ENCODE measurements at places on chromosomes 13 and 19.

DNA sequence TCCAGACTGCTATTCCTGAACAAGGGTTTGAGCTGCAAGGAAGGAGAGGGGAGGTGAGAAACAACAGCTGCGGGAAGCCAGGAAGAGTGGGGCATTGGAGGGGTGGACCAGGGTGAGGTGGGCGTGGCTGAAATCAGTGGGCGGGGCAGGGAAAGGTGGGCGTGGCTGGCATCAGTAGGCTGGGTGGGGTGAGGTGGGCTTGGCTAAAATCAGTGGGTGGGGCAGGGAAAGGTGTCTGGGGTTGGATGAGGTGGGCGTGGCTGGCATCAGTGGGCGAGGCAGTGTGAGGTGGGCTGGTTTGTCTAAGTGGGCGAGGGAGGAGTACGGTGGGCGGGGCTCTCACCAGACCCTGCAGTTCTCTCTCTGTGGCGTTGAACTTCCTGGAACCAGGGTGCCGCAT is 87.6 kb downstream of the MUC16 start:
- peaks cover 21% of the 10 kb centered on the region for H3K27me3 ChIP-seq
- no peaks in the 10 kb centered on the region for H3K4me1 ChIP-seq

- H3K36me3 ChIP-seq, result peaks cover 23% of the 10 kb centered on the region
- no peaks in the 10 kb centered on the region for H3K4me1 ChIP-seq
- no peaks in the 10 kb centered on the region for H3K27me3 ChIP-seq
- DNase-seq, result no peak
These were observed 28.6 kb downstream of the NAXD start for GRCh38 chr13:110643768-110644421.

GRCh38 chr13:98105929-98106336 is 37.0 kb upstream of the FARP1 start:
- DNase-seq, result no peak
- H3K4me3 ChIP-seq, result no peak overlapping the region
- H3K27me3 ChIP-seq, result no peaks in the 10 kb centered on the region
- no peaks in the 10 kb centered on the region for H3K4me1 ChIP-seq

DNA sequence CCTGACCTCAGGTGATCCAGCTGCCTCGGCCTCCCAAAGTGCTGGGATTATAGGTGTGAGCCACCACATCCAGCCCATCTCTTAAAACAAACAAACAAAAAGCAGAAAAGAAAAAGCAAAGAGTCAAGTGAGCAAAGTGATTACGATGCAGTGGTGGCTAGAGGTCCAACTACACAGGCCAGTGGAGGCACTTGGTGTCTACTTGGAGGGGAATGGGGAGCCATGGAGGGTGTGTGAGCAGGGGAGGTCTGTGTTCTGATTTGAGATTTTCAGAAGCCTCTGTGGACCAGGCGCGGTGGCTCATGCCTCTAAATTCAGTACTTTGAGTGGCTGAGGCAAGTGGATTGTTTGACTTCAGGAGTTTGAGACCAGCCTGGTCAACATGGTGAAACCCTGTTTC is 6.6 kb downstream of the COLGALT1 start:
- peaks cover 41% of the 10 kb centered on the region for H3K36me3 ChIP-seq
- H3K27ac ChIP-seq, result no peak overlapping the region
- no peak for DNase-seq
- H3K4me1 ChIP-seq, result no peaks in the 10 kb centered on the region

GRCh38 chr13:114112231-114112825 is 20.1 kb downstream of the RASA3 start:
- no peak overlapping the region for H3K4me3 ChIP-seq
- peaks cover 13% of the 10 kb centered on the region for H3K36me3 ChIP-seq
- H3K27ac ChIP-seq, result peak overlapping the region; percentile 16
- peaks cover 38% of the 10 kb centered on the region for H3K4me1 ChIP-seq

DNA sequence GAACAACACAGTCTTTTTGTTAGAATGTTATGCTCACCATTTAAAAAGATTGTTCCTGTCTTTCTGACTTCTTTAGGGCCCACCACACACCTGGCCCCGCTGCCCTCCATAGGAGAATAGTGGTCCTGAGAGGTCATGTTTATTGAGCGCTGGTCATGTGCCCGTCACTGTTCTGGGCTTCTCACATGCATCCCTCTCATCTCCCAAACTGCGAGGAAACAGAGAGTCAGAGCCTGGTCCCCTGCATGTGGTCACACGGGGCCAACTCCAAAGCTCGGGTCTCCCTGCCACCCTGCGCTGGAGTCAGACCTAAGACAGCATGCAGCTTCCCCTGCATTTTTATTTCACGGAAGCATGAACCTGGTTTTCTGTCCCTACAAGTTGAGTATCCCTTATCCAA is 70.4 kb upstream of the GPR183 start:
- DNase-seq, result no peak
- peaks cover 5% of the 10 kb centered on the region for H3K36me3 ChIP-seq
- no peak overlapping the region for H3K4me3 ChIP-seq
- H3K4me1 ChIP-seq, result peaks cover 69% of the 10 kb centered on the region

DNA sequence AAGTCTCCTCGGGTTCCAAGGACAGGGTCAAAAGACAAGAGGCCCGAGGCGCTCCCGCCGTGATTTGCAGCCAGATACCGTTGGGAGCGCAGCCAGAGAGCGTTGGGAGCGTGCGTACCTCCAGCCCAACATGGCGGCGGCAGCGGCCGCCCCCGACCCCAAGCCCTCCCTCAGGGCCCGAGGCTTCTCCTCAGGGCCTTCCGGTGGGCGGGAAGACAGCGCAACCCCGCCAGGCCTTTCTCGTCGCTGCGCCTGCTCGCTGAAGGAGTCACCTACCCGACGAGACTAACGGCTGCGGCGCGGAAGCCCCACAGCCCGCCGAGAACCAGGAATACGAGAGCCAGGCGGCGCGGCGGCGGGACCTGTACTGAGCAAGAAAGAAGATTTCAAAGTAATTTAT is 3.2 kb upstream of the ZNF850 start:
- DNase-seq, result no peak
- H3K4me3 ChIP-seq, result no peak overlapping the region
- peaks cover 4% of the 10 kb centered on the region for H3K4me1 ChIP-seq
- no peaks in the 10 kb centered on the region for H3K36me3 ChIP-seq

- H3K4me1 ChIP-seq, result peaks cover 10% of the 10 kb centered on the region
- no peak overlapping the region for H3K27ac ChIP-seq
- H3K36me3 ChIP-seq, result no peaks in the 10 kb centered on the region
- no peak for DNase-seq
These were observed 19.4 kb upstream of the PLEKHF1 start for GRCh38 chr19:29645911-29646310.

DNA sequence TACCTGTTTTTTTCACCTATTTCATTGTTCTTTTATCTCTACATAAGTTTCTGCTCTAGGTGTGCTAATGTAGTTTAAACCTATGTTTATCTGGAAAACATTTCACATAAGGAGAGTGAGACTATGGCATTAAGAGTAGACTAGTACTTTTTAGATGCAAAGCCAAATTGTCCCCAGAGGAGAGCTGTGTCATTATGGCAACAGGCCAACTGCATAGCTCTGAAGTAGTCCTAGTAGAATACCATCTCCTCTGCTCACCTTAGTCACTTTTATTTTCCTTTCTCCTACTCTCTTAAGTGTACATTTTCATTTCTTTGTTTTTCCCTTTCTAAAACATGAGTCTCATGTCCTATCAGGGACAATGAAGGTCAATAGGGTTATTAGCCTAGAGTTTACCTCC is 123.1 kb downstream of the ITGBL1 start:
- H3K4me3 ChIP-seq, result no peak overlapping the region
- H3K27me3 ChIP-seq, result no peaks in the 10 kb centered on the region
- no peaks in the 10 kb centered on the region for H3K4me1 ChIP-seq

GRCh38 chr13:31334547-31334946 is 134.8 kb downstream of the B3GLCT start:
- no peak overlapping the region for H3K4me3 ChIP-seq
- no peak overlapping the region for H3K27ac ChIP-seq
- no peak for DNase-seq

GRCh38 chr13:71867131-71867814 is at the start of gene DACH1:
Gene DACH1, minus strand, starts transcription at chr13:71867204.
- H3K27me3 ChIP-seq, result peaks cover 34% of the 10 kb centered on the region
- no peak for DNase-seq
- H3K36me3 ChIP-seq, result no peaks in the 10 kb centered on the region
- peaks cover 22% of the 10 kb centered on the region for H3K4me1 ChIP-seq
- H3K4me3 ChIP-seq, result peak within 1 kb of the TSS; percentile 98

DNA sequence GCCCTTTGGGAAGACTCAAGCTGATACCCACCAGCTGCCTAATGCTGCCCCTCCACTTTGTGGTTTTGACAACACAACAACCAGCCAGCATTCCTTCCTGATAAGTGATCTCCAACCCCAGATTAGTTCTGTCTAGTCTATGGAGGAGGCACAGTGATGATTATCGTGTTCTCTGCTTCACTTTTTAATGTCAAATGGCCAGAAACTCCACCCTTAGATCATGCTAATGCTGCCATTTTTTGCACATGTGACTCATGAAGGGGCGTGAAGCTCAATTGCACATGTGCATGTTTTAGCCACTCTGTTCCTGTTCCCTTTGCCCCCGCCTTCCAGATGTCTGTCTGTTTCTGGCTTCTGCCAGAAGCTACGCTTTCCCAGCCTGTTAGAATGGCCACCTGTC is 199.8 kb downstream of the COG6 start:
- no peaks in the 10 kb centered on the region for H3K4me1 ChIP-seq
- H3K4me3 ChIP-seq, result no peak overlapping the region
- peaks cover 17% of the 10 kb centered on the region for H3K27me3 ChIP-seq
- no peaks in the 10 kb centered on the region for H3K36me3 ChIP-seq
- no peak overlapping the region for H3K27ac ChIP-seq
- no peak for DNase-seq

DNA sequence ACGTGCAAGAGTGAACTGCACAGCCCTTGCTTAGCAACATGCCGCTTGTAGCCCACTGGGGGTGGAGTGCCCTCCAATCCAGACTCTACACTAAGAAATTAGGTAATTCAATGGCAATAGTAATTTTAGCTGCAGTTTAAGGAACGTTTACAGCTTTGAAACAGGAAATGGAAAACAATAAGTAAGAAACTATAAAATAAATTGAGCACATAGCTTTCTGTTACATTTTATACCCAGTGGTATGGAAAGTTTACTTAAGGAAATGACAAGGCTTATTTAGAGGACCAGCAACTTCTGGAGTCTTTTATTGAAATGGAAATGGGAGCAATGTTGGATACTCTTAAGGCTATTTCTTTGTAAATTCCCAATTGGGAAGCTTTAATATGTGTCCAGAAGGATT is 373.2 kb downstream of the KCNRG start:
- DNase-seq, result no peak
- no peaks in the 10 kb centered on the region for H3K36me3 ChIP-seq
- no peak overlapping the region for H3K27ac ChIP-seq
- no peaks in the 10 kb centered on the region for H3K27me3 ChIP-seq

- no peak overlapping the region for H3K27ac ChIP-seq
- H3K27me3 ChIP-seq, result no peaks in the 10 kb centered on the region
These were observed 20.4 kb downstream of the SLC7A1 start for GRCh38 chr13:29575098-29575497.

DNA sequence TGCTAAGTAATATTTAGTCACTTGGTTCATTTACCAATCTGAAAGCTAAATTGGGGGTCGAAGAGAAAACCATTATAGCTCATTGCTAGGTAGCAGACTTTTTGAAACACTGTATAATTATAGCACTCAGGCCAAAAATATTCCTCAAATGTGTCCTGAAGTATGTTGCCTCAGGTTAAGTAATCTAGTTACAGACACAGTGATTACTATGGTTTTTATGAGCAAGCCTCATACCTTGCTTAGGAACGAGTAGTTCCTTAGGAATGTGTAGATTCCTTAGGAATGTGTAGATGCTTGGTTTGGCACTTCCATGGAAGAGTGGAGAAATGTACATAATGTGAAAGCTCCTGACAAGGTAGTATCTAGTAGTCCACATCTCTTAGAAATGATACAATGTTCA is 387.5 kb downstream of the LMO7 start:
- no peak overlapping the region for H3K4me3 ChIP-seq
- H3K36me3 ChIP-seq, result no peaks in the 10 kb centered on the region
- H3K27me3 ChIP-seq, result no peaks in the 10 kb centered on the region
- no peak for DNase-seq
- H3K4me1 ChIP-seq, result no peaks in the 10 kb centered on the region

DNA sequence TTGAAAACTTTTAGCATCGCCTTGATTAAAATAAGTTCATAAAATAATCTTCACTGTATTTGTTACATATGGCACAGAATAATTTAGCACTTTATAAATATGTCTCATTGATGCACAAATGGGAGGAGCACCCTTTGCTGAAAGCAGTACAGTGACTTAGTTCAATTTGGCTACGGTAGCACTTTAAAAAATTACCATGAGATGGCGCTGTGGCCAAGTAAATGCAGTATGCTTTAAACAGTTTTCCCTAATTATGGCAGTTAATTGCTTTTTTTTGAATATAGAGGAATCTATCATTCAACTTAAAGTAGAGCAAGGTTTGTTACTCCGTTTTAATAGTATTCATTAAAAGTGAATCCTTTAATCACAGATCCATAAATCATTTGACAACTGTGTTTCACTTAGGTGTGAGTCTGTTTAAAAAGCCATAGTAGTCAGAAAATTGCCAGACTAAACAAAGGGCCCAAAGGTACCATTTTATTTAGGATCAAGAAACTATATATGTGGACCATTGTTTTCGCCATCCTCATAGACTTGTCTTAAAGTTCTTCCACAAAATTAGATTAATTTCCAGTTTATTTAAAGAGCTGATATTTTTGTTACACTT is 34.7 kb upstream of the ESD start:
- H3K4me3 ChIP-seq, result no peak overlapping the region
- H3K4me1 ChIP-seq, result no peaks in the 10 kb centered on the region
- H3K27me3 ChIP-seq, result no peaks in the 10 kb centered on the region

DNA sequence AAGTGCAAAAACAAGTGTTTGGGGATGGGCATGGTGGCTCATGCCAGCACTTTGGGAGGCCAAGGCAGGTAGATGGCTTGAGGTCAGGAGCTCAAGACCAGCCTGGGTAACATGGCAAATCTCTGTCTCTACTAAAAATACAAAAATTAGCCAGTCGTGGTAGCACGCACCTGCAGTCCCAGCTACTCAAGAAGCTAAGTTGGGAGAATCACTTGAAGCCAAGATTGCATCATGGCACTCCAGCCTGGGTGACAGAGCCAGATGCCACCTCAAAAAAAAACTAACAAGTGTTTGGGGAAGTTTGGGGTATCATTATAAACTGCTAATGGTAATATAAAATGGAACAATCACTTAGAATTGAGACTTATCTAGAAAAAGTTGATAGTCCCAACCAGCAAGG is 24.6 kb downstream of the XPO4 start:
- DNase-seq, result no peak
- no peak overlapping the region for H3K27ac ChIP-seq
- H3K4me3 ChIP-seq, result no peak overlapping the region
- no peaks in the 10 kb centered on the region for H3K4me1 ChIP-seq
- H3K36me3 ChIP-seq, result no peaks in the 10 kb centered on the region

GRCh38 chr19:50565984-50566903 is 2.0 kb downstream of the LRRC4B start:
- no peak for DNase-seq
- no peaks in the 10 kb centered on the region for H3K36me3 ChIP-seq
- H3K4me3 ChIP-seq, result no peak overlapping the region
- H3K27ac ChIP-seq, result no peak overlapping the region
- peaks cover 90% of the 10 kb centered on the region for H3K27me3 ChIP-seq

DNA sequence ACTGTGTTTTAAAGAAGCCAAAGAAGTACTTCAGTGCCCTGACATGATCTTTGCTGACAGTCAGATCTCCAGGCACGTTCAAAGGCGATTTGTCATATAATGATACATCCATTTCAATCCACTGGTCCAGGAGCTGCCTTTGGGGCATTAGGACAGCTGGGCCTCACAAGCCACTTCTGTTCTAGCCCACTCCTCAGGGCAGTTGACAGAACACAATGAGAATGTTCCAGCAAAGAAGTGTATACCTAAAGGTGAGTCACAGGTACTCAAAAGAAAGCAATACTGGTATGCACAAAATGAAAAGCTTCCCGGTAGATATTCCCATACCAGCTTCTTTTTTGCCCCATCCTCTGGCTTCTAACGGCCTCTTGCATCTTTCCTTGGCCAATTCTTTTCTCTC is 12.5 kb upstream of the MAP3K10 start:
- no peak overlapping the region for H3K4me3 ChIP-seq
- peaks cover 10% of the 10 kb centered on the region for H3K27me3 ChIP-seq
- DNase-seq, result no peak

Data from T-cell (primary cell).